ENCODE measurements at places on chromosomes 7 and 10.

GRCh38 chr10:71059054-71059818 lies 153.1 kb upstream of the UNC5B start:
- DNase-seq, result no peak
- H3K27me3 ChIP-seq, result no peaks in the 10 kb centered on the region
- H3K4me1 ChIP-seq, result no peaks in the 10 kb centered on the region
- H3K36me3 ChIP-seq, result no peaks in the 10 kb centered on the region
- H3K27ac ChIP-seq, result no peak overlapping the region

- no peaks in the 10 kb centered on the region for H3K27me3 ChIP-seq
- H3K4me1 ChIP-seq, result no peaks in the 10 kb centered on the region
- no peak overlapping the region for H3K27ac ChIP-seq
Measured at GRCh38 chr7:39299695-39300094, 266.5 kb upstream of the YAE1 start.

DNA sequence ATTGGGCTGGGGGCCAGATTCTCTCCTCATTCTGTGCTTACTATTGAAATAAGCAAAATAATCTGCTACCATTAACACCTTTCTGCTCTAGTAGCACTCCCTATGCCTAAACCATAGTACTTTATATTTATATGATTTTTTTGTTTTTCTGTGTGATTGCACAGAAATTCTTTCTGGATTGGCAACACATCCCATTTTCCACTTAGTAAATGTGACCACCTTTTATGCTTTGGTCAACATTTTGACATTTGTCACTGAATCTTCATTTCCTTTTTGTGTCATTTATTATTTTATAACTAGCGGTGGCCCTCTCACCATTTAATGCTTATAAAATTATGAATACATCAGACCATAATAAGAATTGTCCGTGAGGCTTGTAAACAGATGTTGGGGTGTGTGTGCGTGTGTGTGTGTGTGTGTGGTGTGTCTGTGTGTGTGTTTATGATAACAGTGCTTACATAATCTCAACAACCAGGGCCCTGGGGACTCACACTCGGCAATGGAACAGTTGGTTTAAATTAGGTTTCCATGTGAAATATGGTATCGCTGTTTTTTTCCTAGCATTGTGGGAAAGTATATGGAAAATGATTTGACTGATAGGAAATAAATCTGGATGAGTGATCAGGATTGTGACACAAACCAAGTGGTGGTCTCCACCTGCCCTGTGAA lies 138.9 kb downstream of the NOC3L start:
- no peak overlapping the region for H3K4me3 ChIP-seq
- no peak overlapping the region for H3K27ac ChIP-seq
- H3K36me3 ChIP-seq, result no peaks in the 10 kb centered on the region

DNA sequence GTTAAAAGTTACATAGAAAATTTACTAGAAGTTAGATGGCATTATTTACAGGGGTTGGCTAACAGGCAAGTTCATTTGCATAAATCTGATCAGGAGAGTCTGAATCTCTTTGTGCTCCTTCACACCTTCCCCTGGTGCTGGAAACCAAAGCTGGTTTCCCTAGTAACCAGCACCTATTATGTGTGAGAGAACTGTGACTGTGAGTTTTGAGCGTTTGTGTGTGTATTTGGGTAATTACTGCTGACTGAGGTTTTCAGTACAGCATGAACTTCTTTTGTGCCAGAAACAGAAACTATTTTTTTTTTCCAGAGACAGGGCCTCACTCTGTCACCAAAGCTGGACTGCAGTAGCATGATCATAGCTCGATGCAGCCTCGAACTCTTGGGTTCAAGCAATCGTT lies 10.3 kb upstream of the IFIT1B start:
- DNase-seq, result peak; percentile 76
- no peak overlapping the region for H3K4me3 ChIP-seq
- no peaks in the 10 kb centered on the region for H3K36me3 ChIP-seq
- peaks cover 23% of the 10 kb centered on the region for H3K4me1 ChIP-seq

DNA sequence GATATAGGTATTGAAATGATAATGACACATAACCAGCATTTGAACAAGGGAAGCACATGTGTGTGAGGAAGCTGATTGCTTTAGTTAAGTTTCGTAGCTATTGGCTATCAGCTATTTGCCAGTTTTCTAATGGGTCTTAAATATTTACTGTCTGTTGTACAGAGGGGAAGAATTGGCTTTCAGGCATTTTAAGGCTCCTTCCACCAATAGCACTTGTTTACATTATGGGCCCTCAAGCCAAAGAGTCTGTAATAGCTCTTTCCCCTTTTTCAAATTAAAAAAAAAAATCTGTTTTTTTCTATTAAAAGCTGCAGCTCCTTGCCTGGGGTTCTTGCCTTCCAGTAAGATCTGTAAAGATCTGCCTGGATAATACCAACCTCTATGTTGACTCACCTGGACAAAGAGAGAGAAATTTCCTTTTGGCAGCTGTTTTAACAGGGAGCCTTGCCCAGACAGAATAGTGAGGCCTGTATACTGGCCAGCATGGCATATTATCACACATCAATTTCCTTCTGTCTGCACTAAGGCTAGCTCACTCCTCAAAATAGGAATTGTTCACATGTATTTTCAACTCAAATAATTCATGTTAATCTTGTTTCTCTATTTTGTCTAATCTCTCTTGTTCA lies 104.7 kb upstream of the LRGUK start:
- H3K27ac ChIP-seq, result no peak overlapping the region
- no peaks in the 10 kb centered on the region for H3K36me3 ChIP-seq
- no peak overlapping the region for H3K4me3 ChIP-seq
- no peak for DNase-seq

DNA sequence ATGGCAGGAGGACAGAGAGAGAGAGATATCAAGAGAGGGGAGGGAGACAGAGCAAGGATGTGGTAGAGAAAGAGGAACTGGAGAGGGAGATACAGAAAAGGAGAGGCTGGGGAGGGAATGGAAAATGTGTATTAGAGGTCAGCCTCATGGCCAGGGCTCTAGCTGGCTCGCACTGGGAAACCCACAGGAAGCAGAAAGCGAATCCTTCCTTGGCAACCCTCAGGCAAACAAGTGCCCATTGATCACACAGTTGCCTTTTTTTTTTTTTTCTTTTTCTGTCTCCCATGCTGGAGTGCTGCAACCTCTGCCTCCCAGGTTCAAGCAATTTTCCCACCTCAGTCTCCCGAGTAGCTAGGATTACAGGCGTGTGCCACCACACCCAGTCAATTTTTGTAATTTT lies 391.2 kb downstream of the TYW1 start:
- no peaks in the 10 kb centered on the region for H3K4me1 ChIP-seq
- H3K36me3 ChIP-seq, result no peaks in the 10 kb centered on the region
- H3K27ac ChIP-seq, result no peak overlapping the region

GRCh38 chr7:43872406-43873110 lies 3.2 kb upstream of the MRPS24 start:
- peak overlapping the region; percentile 35 for H3K27ac ChIP-seq
- H3K36me3 ChIP-seq, result no peaks in the 10 kb centered on the region
- H3K4me1 ChIP-seq, result peaks cover 29% of the 10 kb centered on the region
- DNase-seq, result peak; percentile 44
- H3K27me3 ChIP-seq, result no peaks in the 10 kb centered on the region

DNA sequence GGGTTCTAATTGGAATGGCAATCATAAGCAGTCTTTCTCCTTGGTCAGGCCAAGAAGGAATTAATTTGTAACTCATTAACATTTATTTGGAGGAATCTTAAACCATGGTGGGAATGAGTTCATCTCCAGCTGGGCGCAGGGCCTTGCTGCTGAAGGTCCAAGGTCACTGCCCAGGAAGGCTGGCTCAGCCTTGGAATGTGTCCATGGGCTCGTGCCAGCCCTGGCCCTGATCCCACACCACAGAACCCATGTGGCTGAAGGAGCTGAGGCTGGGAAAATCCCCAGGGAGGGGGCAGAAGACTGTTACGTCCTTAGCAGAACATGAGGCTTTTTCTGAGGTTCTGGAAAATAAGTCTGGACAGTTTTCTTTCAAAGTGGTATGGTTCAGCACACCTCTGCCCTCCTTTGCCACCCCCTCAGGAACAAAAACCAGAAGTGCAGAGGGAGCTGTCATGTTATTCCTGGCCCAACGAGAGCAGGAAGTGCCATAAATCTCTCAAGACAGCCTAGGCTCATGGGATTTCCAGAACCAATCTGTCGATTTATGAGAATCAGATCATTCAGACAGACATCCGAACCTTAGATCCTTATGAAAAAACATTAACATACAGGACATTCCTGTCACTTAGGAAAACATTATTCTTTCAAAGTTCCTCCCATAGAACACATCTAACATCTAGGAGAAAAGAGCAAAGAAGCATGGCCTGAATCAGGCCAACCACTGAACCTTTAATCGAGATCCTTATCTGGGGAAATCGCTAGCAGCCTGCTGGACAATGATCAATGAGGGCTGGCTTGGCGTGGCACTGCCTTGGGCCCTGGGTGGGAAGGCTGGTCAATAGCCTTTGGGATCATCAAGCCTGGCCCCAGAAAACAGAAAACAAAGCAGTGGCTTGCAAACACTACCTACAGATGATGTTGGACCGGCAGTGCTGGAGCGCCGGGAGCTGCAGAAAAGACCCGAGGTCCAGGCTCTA lies 134.3 kb downstream of the TAX1BP1 start:
- DNase-seq, result peak; percentile 51
- H3K4me1 ChIP-seq, result no peaks in the 10 kb centered on the region
- H3K27me3 ChIP-seq, result no peaks in the 10 kb centered on the region
- H3K27ac ChIP-seq, result no peak overlapping the region

DNA sequence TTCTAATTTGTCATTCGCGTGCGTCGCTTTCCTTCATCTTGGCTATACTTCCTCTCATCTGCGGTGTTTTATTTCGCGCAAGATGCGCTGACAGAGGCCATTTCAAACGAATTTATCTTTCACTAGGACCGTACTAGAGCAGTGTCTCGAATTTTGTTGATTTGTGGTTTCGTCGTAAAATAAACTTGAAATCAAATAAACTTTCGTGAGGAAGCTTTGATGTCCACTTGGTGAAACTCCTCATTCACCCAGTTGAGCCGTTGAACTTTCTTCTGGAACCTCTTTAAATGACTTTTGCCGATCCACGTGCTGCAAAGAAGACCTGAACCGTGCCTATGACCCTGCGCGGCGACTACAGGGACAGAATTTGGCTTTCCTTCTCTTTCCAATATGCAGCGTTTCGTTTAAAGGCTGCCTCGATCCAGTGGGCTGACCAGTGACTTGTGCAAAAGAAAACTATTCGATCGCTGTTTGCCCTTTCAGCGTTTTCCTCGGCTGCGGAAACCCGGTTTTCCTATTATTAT lies 163.9 kb upstream of the PPP1R3A start:
- no peaks in the 10 kb centered on the region for H3K36me3 ChIP-seq
- H3K27ac ChIP-seq, result no peak overlapping the region
- DNase-seq, result peak; percentile 44
- no peaks in the 10 kb centered on the region for H3K4me1 ChIP-seq
- H3K4me3 ChIP-seq, result peak overlapping the region; percentile 14

DNA sequence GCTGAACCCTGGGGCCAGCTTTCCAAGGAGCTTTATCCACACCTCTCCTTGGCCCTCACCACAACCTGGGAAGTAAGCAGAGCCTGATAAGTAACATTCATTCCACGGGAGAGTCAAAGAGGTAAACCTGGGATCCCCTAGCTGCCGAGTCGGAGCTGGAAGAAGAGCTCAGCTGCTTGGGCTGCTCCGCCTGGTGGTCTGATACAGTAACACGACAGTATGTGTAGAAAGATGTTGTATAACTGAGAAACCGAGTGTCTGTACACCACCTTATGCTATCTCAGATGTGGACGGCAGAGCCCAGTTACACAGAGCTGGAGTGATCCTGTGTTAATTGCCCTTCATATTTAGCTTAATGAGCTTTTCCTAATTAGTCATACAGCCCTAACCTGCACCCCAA lies 151.3 kb upstream of the KMT2E start:
- no peak overlapping the region for H3K27ac ChIP-seq
- no peak for DNase-seq
- H3K4me3 ChIP-seq, result no peak overlapping the region
- H3K27me3 ChIP-seq, result no peaks in the 10 kb centered on the region
- H3K36me3 ChIP-seq, result no peaks in the 10 kb centered on the region

DNA sequence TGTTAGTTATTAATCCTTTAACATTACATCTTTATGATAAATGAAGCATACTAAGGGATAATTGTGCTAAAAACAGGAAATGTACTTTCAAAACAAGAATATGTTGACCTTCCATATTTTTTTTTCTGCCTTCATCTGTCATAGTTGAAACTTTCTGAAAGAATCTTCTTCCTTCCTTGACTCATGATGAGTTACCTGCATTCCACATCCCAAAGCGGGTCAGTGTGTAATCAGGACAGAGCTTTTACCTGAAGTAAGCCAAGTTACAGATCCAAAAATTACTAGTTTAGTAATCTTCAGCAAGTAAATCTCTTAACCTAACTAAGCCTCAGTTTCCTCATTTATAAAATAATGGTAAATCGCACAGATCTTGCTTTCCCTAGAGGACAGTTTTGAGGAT lies 13.4 kb upstream of the ARL4A start:
- H3K4me1 ChIP-seq, result peaks cover 18% of the 10 kb centered on the region
- no peak overlapping the region for H3K4me3 ChIP-seq
- no peaks in the 10 kb centered on the region for H3K27me3 ChIP-seq

GRCh38 chr7:87427288-87427687 lies 48.2 kb downstream of the ABCB4 start:
- H3K4me3 ChIP-seq, result no peak overlapping the region
- H3K4me1 ChIP-seq, result no peaks in the 10 kb centered on the region
- no peak overlapping the region for H3K27ac ChIP-seq

DNA sequence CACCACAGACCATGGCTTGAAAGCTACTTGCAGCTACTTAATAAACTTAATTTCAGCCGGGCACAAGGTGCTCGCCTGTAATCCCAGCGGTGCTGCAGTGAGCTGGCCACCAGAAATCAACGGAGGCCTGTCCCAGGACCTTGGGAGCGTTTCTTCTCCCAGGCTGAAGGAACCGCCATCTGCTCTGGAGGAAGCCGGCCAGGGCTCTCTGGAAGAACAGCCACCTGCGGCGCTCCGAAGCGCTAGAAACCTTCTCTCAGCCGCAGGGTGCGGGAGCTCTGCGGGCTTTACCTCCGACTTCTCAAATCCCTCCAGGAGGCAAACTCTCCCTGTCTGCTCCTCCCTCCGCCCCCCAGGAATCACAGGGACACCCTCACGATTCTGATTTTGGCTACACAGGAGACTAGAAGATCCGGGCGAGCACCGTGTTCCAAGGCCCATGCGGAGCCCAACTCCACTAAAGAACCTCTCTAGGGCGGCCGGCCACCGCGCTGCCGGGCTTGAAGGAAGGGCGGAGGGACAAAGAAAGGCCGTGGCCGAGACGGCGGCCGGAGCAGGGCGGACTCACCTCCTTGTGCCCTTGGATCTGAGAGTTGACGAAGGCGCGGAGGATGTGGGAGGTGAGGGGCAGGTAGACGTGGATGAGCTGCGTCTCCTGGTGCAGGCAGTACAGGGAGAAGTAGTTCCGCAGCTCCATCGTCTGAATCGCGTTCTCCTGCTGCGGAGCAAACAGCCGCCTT lies 14.4 kb downstream of the NUDT1 start:
- no peak for DNase-seq
- H3K4me1 ChIP-seq, result peaks cover 9% of the 10 kb centered on the region
- no peak overlapping the region for H3K27ac ChIP-seq
- H3K27me3 ChIP-seq, result no peaks in the 10 kb centered on the region
- no peak overlapping the region for H3K4me3 ChIP-seq

- H3K36me3 ChIP-seq, result no peaks in the 10 kb centered on the region
- H3K4me3 ChIP-seq, result no peak overlapping the region
- no peak overlapping the region for H3K27ac ChIP-seq
Measured at GRCh38 chr10:110404825-110405224, 92.9 kb upstream of the DUSP5 start.

- H3K27ac ChIP-seq, result no peak overlapping the region
- no peak for DNase-seq
- H3K36me3 ChIP-seq, result no peaks in the 10 kb centered on the region
- no peaks in the 10 kb centered on the region for H3K27me3 ChIP-seq
Measured at GRCh38 chr7:157602581-157602980, 265.8 kb downstream of the DNAJB6 start.

- H3K27ac ChIP-seq, result no peak overlapping the region
- peak; percentile 46 for DNase-seq
- H3K27me3 ChIP-seq, result no peaks in the 10 kb centered on the region
- H3K4me1 ChIP-seq, result no peaks in the 10 kb centered on the region
- H3K4me3 ChIP-seq, result no peak overlapping the region
- H3K36me3 ChIP-seq, result no peaks in the 10 kb centered on the region
Measured at GRCh38 chr10:122435212-122435827, 19.1 kb upstream of the ARMS2 start.
